ENCODE measurements at places on chromosomes 2 and 18.
A peak's percentile ranks its signal among the peaks of the same experiment; 100 is the strongest.

- no peak overlapping the region for H3K27ac ChIP-seq
- no peaks in the 10 kb centered on the region for H3K36me3 ChIP-seq
- no peaks in the 10 kb centered on the region for H3K4me1 ChIP-seq
Observed at GRCh38 chr18:44197832-44198611, 482.7 kb upstream of the SETBP1 start.

GRCh38 chr18:59537579-59537978 lies 159.6 kb downstream of the CCBE1 start:
- H3K36me3 ChIP-seq: no peaks in the 10 kb centered on the region
- H3K4me3 ChIP-seq: no peak overlapping the region
- H3K27ac ChIP-seq: no peak overlapping the region

DNA sequence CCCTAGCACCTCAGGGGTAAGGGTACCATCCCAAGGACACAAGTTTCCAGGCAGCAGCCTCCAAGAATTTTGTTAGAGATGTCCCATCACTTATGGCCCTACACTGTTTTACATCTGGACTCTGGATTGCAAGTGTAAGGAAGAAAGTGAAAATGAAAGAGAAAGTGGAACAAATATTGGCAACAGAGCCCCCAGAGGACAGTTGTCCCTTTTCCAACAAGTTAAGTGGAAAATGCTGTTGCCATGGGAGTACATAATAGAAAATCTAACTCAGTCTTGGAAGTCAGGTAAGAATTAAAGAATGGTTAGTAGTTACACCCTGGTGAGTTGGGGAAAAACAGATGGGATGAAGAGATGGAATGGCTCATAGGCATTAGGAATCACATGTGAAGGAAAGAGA lies 50.6 kb downstream of the TTC21B start:
- peaks cover 6% of the 10 kb centered on the region for H3K4me1 ChIP-seq
- H3K36me3 ChIP-seq: peaks cover 32% of the 10 kb centered on the region
- no peak overlapping the region for H3K27ac ChIP-seq
- H3K27me3 ChIP-seq: no peaks in the 10 kb centered on the region

- H3K4me1 ChIP-seq: no peaks in the 10 kb centered on the region
- no peaks in the 10 kb centered on the region for H3K27me3 ChIP-seq
- no peak overlapping the region for H3K4me3 ChIP-seq
- DNase-seq: no peak
- no peaks in the 10 kb centered on the region for H3K36me3 ChIP-seq
- H3K27ac ChIP-seq: no peak overlapping the region
Observed at GRCh38 chr2:59462422-59463197, 1090.8 kb downstream of the BCL11A start.

DNA sequence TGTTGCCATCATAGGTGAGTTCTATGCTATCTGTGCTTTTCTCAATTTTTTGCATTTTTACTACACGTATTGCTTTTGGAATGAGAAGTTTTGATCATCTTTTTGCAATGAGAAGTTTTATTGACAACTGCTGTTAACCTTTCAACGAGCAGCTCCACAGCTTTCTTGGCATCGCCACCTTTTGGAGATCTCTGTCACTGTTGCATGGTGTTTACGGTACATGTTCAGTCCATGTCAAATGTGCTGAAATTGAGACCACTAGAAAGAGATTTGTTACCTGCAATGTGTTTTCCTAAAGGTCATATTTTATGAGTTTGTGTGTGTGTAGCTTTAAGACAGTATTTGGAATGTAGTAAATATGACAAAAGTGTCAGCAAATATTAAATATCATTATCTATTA lies 120.8 kb downstream of the OSBPL6 start:
- no peaks in the 10 kb centered on the region for H3K4me1 ChIP-seq
- no peak overlapping the region for H3K4me3 ChIP-seq
- no peak overlapping the region for H3K27ac ChIP-seq
- no peaks in the 10 kb centered on the region for H3K36me3 ChIP-seq
- DNase-seq: no peak
- H3K27me3 ChIP-seq: peaks cover 12% of the 10 kb centered on the region

DNA sequence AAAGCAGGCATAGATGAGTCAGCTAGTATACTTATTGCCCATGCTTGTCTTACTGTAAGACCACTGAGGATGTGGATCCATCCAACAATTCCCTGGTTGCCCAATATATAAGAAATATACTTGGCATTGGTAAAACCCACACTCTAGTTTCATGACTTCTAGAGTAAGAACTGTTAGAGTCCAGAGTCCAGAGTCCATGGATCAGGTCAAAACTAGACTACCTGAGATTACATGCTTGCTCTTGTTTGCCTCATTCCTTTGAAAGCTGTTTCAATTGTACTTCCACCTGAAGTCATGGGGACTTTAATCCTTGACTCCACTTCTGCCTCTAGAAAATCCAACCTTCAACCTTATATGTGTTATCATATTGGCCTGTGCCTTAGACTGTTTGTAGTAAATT lies 707.6 kb upstream of the FAM98A start:
- DNase-seq: no peak
- H3K27me3 ChIP-seq: no peaks in the 10 kb centered on the region
- no peak overlapping the region for H3K4me3 ChIP-seq
- H3K4me1 ChIP-seq: no peaks in the 10 kb centered on the region

- no peaks in the 10 kb centered on the region for H3K36me3 ChIP-seq
- H3K4me1 ChIP-seq: no peaks in the 10 kb centered on the region
- DNase-seq: no peak
- H3K27ac ChIP-seq: no peak overlapping the region
Observed at GRCh38 chr2:40310303-40310702, 141.6 kb downstream of the SLC8A1 start.

DNA sequence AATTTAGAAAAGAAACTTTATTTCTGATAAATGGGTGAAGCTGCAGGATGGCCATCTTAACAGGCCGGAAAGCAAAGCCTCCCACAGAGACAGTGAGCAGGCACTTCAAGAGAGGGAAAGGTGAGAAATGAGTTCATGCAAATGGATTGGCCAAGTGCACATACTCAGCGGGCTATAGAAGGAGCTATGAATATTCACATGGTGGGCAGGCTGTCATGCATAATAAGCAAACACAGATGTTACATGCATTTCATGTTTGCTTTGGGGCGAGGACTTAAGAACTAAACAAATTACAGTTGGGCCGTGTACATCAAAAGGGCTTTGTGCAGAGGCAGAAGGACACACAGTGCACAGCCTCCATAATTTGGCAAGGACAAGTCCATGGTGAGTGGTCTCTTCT lies 69.8 kb upstream of the MAL start:
- peaks cover 15% of the 10 kb centered on the region for H3K27me3 ChIP-seq
- no peak overlapping the region for H3K4me3 ChIP-seq
- H3K27ac ChIP-seq: no peak overlapping the region

DNA sequence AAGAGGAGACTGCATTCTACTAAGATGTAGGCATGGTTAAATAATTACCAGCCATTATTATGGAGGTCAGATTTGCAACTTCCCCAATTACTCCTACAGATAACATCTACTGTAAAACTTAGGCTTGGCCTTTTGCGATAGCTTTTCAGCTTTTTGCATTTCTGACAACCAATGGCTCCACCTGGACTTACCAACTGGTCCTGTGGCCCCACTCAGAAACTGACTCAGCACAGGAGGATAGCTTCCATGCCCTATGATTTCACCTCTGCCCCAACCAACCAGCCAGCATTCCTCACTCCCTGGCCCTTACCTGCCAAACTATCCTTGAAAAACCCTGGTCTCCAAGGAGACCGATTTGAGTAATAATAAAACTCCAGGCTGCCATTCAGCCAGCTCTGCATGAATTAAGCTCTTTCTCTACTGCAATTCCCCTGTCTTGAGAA lies 28.2 kb downstream of the TUBB6 start:
- no peaks in the 10 kb centered on the region for H3K4me1 ChIP-seq
- no peaks in the 10 kb centered on the region for H3K27me3 ChIP-seq
- no peak overlapping the region for H3K4me3 ChIP-seq
- no peak for DNase-seq
- peaks cover 44% of the 10 kb centered on the region for H3K36me3 ChIP-seq

- H3K27ac ChIP-seq: no peak overlapping the region
- H3K4me1 ChIP-seq: no peaks in the 10 kb centered on the region
- H3K27me3 ChIP-seq: no peaks in the 10 kb centered on the region
- no peaks in the 10 kb centered on the region for H3K36me3 ChIP-seq
- no peak overlapping the region for H3K4me3 ChIP-seq
Observed at GRCh38 chr2:67835266-67835665, 227.5 kb downstream of the C1D start.

DNA sequence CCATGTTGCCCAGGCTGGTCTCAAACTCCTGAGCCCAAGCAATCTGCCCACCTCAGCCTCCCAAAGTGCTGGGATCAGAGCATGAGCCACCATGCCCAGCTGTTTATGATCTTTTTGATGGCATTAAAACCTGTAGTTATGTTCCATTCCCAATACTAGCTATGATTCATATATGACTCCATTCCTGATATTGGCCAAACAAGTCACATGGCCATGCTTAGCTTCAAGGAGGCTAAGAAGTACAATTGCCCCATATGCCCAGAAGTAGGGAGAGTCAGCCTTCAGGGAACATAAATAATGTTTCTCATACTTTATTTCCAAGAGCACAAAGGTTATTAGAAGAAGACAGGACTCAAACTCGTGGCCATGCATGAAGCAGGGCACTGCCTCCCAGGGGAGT lies 132.4 kb upstream of the RAB6C start:
- no peak overlapping the region for H3K27ac ChIP-seq
- peaks cover 2% of the 10 kb centered on the region for H3K27me3 ChIP-seq
- H3K36me3 ChIP-seq: no peaks in the 10 kb centered on the region

- no peak overlapping the region for H3K27ac ChIP-seq
- peak overlapping the region; percentile 46 for H3K4me3 ChIP-seq
- DNase-seq: no peak
- H3K36me3 ChIP-seq: no peaks in the 10 kb centered on the region
- H3K27me3 ChIP-seq: no peaks in the 10 kb centered on the region
Observed at GRCh38 chr2:180978903-180979748, 1.3 kb upstream of the UBE2E3 start.

- H3K4me3 ChIP-seq: no peak overlapping the region
- H3K4me1 ChIP-seq: no peaks in the 10 kb centered on the region
Observed at GRCh38 chr2:235500761-235501672, 7.2 kb downstream of the AGAP1 start.

GRCh38 chr2:127278959-127279358 lies 15.0 kb downstream of the ERCC3 start:
- DNase-seq: no peak
- H3K4me1 ChIP-seq: no peaks in the 10 kb centered on the region
- H3K4me3 ChIP-seq: no peak overlapping the region
- H3K36me3 ChIP-seq: peaks cover 76% of the 10 kb centered on the region
- H3K27me3 ChIP-seq: no peaks in the 10 kb centered on the region

GRCh38 chr2:216583147-216583546 lies 50.1 kb upstream of the IGFBP2 start:
- no peaks in the 10 kb centered on the region for H3K4me1 ChIP-seq
- no peak overlapping the region for H3K27ac ChIP-seq
- H3K4me3 ChIP-seq: no peak overlapping the region
- H3K36me3 ChIP-seq: no peaks in the 10 kb centered on the region

DNA sequence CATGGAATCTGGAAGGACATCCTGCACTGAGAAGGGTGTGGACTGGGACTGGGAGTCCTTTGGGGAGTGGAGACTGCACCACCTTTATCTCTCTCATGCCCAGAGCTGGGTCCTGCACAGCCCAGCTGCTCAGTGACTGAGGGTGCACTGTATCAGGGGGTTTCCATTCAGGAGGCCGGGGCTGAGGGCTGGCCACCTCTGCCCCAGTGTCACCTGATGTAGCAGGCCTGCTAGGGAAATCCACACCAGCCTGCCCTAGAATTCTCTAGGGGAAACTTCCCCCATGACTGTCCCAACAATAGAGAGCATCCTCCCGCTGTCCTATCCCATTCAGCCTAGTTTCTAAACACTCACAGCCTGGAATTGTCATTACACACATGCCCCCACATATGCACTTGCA lies 116.7 kb downstream of the CTIF start:
- H3K4me1 ChIP-seq: no peaks in the 10 kb centered on the region
- no peak overlapping the region for H3K4me3 ChIP-seq
- no peak overlapping the region for H3K27ac ChIP-seq
- H3K36me3 ChIP-seq: no peaks in the 10 kb centered on the region
- no peak for DNase-seq

DNA sequence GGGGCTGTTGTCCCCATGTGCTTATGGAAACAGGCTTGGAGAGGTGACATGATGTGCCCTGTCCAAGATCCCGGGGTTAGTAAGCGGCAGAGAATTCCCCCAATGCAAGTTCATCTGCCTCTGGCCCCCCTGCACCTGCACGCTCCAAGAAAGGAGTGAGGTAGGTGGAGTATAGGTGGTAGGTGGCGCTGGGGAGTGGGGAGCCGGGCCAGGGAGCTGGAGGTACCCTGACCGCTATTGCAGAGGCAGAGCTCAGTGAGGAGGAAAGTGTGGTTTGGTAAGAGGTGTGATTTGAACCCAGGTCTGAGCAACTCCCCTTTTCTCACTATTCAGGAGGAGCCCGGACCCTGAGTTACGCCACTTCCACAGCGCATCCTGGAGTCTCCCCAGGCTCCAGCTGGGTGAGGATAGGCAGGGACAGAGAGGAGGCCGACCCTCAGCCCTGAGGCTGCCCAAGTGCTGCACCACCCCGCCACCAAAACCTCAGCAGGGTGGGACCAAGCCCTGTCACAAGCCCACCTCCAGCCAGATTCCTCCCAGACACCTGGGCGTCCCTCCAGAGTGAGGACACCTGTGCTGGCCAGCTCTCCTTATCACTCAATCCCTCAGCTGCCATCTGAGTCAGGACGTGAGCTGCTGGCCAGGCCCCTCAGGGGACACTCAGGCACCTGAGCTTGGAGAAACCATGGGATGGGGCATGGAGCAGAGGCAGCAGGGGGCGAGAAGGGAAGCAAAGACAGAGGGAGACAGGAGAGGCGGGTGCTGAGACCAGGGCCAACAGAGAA lies 5.6 kb downstream of the HAAO start:
- H3K27ac ChIP-seq: no peak overlapping the region
- peaks cover 5% of the 10 kb centered on the region for H3K27me3 ChIP-seq
- no peaks in the 10 kb centered on the region for H3K36me3 ChIP-seq
- no peaks in the 10 kb centered on the region for H3K4me1 ChIP-seq

DNA sequence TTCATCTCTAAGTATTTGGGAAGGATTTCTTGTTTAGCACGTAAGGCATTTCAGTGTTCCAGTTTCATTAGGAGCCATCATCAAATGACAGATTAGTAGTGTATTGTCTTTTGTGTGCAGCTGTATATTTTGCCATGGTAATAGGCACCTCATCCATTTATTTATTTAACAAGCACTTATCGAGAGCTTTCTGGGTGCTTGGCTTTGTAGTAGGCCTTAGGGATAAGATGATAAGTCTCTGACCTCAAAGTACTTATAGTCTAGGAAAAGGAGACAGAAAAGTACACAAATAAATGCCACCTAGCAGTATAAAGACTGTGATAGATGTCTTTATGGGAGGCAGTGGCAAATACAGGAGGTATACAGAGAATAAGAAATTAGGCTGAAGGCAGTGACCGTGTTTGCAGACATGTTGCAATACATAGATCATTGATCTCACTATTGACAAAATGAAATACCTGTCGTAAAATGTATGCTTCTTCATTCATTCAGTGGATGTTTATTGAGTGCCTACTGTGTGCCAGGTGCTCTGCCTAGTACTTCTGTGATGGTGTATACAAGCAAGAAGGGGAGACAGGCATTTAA lies 265.9 kb downstream of the SETBP1 start:
- no peaks in the 10 kb centered on the region for H3K36me3 ChIP-seq
- H3K27me3 ChIP-seq: no peaks in the 10 kb centered on the region
- no peak overlapping the region for H3K27ac ChIP-seq
- no peaks in the 10 kb centered on the region for H3K4me1 ChIP-seq

All from CD4-positive, CD25-positive, alpha-beta regulatory T cell (primary cell).